Stimulated activated CD4-positive, alpha-beta T cell treated with anti-CD3 and anti-CD28 coated beads, Interleukin-12 subunit alpha, Interleukin-12 subunit beta, amount 100 ng/mL, for 24 hours (primary cell): ENCODE measurements at places on chromosomes 3 and 15.

- no peak for DNase-seq
Measured at GRCh38 chr15:81534124-81534523, 160.1 kb upstream of the TMC3 start.

DNA sequence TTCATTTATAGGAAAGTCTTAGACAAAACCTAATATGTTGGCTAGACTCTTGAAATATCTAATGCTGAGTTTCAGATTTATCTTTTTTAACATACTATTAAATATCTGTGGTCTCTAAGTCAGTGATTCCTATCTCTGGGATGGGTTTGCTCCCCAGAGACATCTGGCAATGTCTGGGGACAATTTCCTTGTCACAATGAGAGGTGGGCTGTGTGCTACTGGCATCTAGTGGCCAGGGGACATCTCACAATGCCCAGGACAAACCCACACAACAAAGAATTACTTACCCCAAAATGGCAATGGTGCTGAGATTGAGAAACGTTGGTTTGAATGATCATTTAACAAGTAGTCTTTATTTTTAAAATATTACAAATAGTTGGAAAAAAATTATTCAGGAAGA, 602.1 kb downstream of the MAGI1 start:
- DNase-seq = no peak

DNA sequence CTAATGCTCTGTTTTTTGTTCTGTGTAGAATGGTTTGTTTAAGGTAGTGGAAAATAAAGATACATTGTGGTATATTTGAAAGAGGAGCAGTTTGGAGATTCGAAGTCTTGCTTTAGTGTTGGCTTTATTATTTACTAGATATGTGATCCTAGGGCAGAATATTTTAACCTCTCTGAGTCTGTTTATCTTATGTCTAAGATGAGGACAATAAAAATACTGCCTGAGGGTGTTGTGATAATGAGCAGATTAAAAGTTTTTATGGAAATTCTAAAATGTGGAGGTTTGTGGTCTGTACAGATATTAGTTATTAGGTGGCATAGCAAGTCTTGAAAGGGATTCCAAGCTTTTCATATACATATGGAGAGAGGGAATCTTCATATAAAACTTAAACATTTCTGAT, 15.0 kb downstream of the TCF12 start:
- DNase-seq = no peak

DNA sequence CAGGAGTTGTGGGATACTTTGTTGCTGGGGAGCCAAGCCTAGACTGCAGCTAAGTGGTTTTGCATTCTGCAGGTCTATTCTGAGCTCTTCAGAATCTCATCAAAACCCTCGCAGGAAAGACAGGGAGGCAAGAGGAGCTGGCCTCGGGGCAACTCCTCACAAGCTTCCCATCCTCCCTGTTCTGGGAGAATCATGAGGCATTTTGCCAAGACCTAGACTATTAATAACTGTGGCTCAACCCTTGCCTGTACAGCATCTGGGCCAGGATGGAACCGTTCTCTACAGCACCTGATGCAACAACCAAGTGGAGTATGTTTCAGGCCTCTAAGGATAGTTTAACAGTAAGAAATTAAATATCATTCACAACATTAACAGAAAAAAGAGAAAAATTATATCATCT, 20.2 kb upstream of the SLC6A20 start:
- no peak for DNase-seq

DNA sequence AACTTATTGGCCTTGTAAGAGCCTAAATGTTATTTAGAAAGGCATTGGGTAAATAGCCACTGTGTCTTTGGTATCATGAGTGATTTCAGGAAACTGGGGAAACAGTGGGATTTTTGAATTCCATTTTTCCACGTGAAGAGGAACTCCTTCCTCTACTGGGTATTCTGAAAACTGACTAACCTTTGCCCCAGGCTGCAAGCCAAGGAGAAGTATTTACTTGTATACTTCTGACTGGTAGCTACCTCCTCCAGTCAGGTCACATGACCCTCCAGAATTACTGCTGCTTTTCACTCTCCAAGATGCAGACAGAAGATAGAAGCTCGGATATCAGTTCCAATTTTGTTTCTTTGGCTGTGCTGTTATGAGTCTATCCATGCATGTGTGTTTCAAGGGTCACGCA, 50.9 kb upstream of the MAP3K13 start:
- no peak for DNase-seq

DNA sequence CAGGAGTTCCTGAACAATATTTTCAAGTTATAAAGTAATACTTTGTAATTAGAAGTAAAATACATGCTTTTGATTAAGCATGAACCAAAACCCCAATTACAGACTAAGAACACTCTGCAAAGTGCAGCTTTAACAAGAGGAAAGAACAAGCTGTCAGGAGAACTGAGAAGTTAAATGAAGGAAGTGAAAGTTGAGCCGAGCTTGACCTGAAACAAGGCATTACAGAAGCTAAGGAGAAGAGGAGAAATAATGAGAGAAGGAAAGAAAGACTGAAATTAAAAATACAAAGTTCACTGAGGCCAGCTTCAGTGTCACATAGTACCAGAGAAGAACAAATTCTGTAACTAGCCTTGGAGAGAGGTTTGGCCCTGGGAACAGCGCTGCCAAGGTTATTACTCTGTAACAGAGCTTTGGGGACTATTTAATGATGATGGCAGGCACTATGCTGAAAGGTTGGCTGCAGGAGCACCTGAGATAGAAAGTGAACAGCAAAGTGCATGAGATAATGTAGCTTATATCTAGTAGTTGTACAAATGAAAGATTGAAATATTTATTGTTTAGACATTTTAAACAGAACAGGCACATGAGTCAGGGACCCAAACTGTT, 241.9 kb upstream of the PEX5L start:
- no peak for DNase-seq

DNA sequence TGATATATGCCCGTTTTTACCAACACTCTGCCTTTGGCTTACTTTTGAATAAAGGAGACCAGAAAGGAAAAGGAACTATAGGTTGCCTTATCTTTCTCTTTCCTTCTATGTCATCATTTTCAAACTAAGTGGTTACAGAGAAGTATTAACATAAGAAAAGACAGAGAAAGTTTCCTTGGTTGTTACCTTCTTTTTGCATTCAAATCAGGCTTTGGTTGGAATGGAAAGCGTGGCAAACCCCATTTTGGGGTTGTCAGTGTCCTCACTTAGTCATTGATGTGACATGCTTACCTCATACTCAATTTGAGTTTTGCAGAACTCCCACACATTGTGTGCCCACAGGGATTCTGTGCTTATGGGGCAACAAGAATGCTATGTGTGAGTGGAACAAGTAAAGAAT, 3.7 kb upstream of the THRB start:
- no peak for DNase-seq

DNA sequence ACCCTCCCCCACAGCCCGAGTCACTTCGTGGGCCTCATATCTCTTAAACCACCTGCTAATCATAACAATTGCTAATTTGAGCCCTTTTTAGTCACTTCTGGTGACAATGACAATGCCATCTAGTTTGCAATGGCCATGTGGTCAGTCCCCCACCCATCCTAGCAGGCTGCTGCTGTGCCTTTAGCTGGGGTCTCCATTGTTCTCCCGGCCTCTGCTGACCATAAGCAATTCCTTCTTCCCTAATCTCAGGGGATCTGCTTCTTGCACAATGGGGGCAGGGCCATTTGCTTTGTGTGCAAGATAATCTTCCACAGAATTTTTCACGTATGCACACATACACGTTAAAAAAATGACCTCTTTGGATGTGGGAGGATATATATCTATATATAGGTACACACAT, 406.1 kb upstream of the ONECUT1 start:
- no peak for DNase-seq

DNA sequence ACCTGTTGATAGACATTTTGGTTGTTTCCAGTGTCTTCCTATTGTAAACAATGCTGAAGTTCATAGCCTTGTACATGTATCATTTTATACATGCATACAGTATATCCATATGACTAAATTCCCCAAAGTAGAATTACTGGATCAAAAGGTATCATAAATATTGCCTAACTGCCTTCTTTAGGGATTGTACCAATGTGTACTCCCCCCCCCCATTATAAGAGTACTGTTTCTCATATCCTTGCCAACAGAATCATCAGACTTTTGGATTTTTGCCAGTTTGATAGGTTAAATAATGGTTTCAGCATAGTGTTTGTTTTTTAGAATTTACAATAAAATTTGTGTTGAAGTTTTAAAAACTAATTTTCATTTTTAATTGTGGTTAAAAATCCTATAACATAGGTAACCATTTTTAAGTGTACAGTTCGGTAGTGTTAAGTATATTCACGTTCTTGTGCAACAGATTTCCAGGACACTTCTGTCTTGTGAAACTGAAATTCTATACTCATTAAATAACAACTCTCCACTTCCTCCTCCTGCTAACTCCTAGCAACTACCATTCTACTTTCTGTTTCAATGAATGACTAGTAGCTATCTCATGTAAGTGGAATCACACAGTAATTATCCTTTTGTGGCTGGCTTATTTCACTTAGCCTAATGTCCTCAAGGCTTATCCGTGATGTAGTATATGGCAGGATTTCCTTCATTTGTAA, 30.8 kb upstream of the MAP3K13 start:
- DNase-seq = no peak

- no peak for DNase-seq
Measured at GRCh38 chr3:22296601-22297000, 545.6 kb upstream of the ZNF385D start.

DNA sequence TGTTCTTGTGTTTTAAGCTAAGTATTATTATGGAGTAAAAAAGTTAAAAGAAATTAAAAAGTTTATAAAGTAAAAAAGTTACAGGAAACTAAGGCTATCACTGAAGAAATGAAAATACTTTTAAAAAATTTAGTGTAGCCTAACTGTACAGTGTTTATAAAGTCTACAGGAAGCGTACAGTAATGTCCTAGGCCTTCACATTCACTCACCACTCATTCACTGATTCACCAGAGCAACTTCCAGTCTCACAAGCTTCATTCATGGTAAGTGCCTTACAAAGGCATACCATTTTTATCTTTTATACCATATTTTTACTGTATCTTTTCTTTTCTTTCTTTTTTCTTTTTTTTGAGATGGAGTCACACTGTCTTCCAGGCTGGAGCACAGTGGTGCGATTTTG, 40.7 kb upstream of the SCN5A start:
- no peak for DNase-seq

GRCh38 chr3:30539206-30539605, 67.2 kb upstream of the TGFBR2 start:
- no peak for DNase-seq

GRCh38 chr3:78642226-78643035, 1125.4 kb downstream of the ROBO1 start:
- DNase-seq = no peak

DNA sequence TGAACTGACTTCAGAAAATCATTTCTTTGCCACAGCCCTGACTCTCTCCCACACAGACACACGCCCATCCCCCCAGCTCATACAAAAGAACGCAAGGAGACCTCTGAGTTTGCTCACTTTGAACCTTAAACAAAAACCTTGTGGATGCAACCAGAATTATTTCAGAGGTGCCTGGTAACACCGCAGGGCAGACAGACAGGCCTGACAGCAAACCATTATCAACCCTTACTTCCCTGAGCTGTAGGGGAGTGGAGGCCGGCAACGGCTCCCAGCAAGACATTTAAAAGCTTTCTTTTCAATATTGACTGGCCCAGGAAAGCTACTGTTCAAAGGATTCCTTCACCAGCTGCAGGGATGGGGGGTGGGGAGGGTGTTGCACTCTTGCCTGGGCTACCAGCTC, 2.0 kb upstream of the EFCC1 start:
- DNase-seq = no peak

- DNase-seq = no peak
Measured at GRCh38 chr3:14490831-14491230, 49.3 kb downstream of the GRIP2 start.

- no peak for DNase-seq
Measured at GRCh38 chr15:57158589-57158988, 217.7 kb upstream of the CGNL1 start.

DNA sequence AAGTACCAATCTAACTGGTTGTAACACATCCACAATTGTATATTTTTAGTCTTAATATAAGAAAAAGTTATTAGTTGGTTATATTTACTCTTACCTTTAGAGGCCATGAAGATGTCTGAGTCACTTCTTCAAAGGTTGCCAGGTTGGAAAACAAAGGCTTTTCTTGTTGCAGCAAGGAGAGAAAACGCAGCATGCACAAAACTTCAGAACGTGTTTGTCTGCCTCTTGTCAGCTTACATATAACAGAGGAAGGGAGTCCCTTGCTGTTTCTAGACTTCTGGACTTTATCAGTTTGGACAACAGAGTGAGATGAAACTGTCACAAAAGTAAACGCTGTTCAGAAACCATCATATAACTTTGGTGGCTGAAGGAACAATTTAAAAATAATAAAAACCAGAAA, at the start of gene PLSCR5:
Gene PLSCR5, minus strand, starts transcription at position 241 of the 400 bp plus-strand sequence. Its CDS starts 134 bp downstream, at position 107.
- no peak for DNase-seq

GRCh38 chr15:68554721-68555678, 23.8 kb upstream of the CORO2B start:
- DNase-seq = no peak

- no peak for DNase-seq
Measured at GRCh38 chr15:59401824-59402569, 29.3 kb upstream of the MYO1E start.

GRCh38 chr3:125069452-125069851, 13.7 kb upstream of the HEG1 start:
- DNase-seq = no peak

DNA sequence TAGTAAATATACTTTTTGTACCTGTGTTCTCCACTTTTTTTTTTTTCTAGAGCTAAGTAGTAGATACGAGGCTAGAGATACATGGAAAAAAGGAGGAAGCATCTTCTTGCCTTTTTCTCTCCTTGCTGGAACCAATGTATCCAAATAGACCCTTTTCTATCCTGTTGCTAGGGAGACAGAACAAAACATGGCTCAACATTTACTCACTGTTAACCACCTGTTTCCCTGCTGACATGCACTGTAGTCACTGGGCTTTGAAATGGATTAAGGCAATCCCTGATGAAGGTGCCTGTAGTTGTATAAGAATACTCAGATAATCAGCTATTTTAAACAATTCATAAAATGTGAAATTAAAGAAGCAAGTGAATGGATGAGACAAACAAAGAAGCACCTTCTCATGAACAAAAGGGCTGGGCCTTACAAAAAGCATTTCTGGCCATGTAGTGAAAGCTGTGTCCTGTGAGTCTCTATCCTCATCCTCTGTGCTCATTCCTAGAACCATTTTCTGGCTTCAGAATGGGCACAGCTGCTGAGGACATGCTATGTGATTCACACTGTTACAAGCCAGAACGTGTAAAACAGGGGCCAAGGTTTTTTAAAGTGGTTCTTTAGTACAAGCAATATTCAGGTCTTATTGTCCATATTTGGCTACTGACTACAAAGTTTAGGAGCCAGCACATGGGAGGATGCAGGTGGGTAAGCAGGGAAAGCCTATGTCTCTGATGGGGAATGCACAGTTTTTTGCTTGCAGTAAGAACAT, 100.4 kb upstream of the NDN start:
- no peak for DNase-seq

GRCh38 chr15:76235186-76235826, 76.0 kb downstream of the ETFA start:
- DNase-seq = no peak
